SIG-M5 (cell line): ENCODE measurements at places on chromosomes 4 and X.

GRCh38 chr4:123083646-123084045 lies 161.2 kb upstream of the NUDT6 start:
- no peak for DNase-seq

DNA sequence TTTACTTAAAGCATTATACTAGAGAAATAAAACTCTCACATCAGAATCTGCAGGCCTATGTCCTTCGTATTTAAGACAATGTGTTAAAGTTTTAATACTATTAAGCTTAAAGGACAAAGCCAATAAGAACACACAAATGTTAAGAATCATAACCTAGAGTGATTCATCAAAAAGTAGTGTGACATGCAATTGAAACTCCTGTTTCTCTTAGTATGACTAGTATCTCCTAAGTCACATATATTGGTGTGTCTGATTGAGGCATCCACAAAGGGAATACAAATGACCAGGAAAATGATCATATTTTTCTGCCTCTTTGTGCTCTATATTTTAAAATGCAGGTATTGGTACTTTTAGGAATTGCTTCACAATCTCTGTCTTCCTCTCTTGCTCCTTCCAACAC lies 23.8 kb downstream of the GPRASP3 start:
- no peak for DNase-seq

- no peak for DNase-seq
These were observed 65.0 kb downstream of the SCD5 start for GRCh38 chr4:82733636-82734035.

- DNase-seq, result no peak
These were observed 79.6 kb downstream of the SMIM20 start for GRCh38 chr4:25993395-25994185.

GRCh38 chrX:79035421-79035820 lies 90.2 kb downstream of the P2RY10 start:
- DNase-seq, result no peak

DNA sequence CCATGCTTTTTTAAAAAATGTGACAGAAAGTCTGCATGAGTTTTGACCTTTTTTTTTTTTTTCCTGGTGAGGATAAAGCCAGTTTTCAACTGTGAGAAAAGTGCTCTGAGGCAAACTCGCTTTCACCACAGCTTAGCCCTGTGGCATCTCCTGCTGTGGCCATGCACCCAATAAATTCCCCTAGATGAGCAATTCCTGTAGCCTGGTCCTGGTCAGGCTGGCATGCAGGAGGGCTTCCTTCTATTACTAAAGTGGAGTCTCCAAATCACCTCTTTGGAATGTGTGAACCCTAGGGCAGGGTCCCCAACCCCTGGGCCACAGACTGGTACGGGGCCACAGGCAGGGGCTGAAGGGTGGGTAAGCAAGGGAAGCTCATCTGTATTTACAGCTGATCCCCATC lies 265.4 kb downstream of the RAPGEF2 start:
- no peak for DNase-seq
